ENCODE measurements at places on chromosomes 6 and 20. TPM values are rescaled to one million over a fixed set of nuclear protein-coding genes. Genes with fewer than 3 reads are reported as not detected.

DNA sequence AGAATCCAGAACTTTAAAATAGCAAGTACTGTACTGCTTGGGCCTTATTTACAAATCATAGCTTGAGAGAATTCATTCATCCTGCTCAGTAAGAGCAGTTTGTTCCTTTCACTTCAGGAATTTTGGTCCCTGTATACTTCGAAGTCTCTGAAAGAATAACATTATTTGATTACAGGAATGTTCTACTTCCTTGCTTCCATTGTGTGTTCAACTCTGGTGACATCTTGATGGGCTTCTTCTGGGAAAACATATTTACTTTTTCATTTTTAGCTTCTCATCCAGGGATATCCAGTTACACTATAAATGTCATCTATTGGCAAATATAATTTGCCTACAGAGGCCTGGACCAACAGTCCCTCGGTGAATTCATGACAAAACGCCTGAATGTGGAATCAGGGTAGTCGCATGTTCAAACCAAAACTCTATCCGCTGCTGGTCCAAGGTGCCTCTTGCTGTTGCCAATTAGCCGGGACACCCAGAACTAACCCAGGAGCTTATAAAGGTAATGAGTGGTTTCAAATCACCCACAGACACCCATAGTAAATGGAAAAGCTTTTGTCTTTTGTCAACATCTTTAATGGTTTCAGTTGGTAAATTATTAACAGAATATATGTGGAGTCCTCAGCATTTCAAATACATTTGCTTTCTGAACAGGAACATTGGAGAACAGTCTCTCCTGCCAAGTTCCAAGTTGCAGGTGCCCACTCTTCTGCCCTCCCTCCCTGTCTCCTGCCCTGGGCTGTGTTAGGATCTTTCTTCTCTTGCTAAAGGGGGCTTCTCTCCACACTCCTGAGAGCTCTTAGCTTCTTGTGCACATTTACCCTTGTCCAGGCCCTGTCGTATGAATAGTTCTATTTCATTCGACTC is 162.5 kb upstream of the CITED2 start:
- DNase-seq, result no peak

The TSBP1 gene
- not detected for polyA plus RNA-seq

GRCh38 chr20:52864916-52865605 is 107.1 kb upstream of the TSHZ2 start:
- DNase-seq, result no peak

GRCh38 chr6:157452096-157452495 is 71.1 kb downstream of the ZDHHC14 start:
- no peak for DNase-seq

The RRAGD gene
- polyA plus RNA-seq, result 0.58 TPM
